Natural killer cell treated with Interleukin-12 subunit alpha and Interleukin-12 subunit beta and Interleukin-15 and Interleukin-18, amount 100 ng/mL, for 72 hours (primary cell): ENCODE measurements at places on chromosomes 1 and 21. TPM values are rescaled to one million over a fixed set of nuclear protein-coding genes. Genes with fewer than 3 reads are reported as not detected.

DNA sequence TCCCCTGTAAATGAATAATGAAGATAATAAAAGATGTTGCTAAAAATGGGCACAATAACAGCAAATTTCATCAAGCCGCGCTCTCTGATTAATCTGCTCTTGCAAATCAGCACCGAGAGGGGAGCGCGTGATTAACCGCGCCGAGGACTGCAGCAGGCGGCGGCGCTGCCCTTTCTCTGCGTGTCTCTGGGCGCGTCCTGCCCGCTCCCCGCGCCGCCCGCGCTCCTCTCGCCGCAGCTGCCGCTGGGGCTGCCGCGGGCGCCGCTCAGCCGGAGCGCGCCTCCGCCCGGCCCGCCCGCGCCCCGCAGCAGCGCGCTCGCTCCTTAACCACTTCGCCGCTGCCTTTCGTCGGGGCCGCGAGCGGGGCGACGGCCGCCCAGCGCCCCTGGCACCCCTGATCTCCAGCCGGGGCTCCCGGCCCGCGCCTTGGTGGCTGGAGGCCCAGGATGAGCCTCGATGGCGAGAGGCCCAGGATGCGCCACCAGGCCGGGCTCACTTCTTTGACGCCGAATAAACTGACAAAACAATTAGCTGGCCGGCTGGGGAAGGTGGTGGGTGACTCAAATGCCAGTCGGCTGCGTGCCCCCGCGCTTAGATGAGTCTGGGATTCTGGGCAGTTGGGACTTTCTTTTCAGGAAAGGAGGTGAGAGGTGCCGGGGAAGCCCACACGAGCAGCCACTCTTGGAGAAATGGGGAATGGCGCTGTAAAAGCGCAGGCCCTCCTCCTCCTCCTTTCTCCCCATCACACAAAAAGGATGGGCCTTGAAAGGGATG lies 221.4 kb upstream of the PKN2 start:
- H3K27ac ChIP-seq, result no peak overlapping the region
- H3K36me3 ChIP-seq, result no peaks in the 10 kb centered on the region
- no peaks in the 10 kb centered on the region for H3K4me1 ChIP-seq
- H3K4me3 ChIP-seq, result no peak overlapping the region
- H3K27me3 ChIP-seq, result peaks cover 3% of the 10 kb centered on the region

DNA sequence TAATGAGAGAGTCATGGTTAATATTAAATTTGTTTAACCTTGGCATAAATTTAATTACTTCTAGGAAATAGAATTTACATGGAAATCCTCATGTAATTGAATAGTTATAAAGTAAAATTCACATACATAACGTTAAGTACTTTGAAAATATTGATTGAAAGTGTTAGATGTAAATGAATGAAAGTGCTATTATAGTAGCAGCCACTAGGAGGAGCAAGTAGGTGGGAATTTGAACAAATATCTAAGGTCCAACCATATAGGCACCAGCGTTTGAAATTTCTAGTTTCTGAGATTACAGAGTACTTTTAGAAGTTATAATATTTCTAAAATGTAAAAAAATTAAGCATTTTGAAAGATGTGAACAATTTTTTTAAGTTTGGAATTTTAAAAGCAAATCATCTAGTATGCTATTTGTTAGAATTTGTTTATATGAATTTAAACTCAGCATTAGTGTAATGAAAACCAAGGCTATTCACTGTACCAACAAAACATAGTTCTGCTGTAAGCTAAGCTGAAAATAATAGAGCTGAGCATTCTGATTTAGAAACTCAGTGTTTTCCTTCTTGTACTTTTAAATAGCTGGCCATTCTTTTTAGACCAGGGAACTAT lies 3.3 kb downstream of the B3GALT2 start:
- DNase-seq, result no peak
- no peak overlapping the region for H3K27ac ChIP-seq
- no peaks in the 10 kb centered on the region for H3K27me3 ChIP-seq
- H3K4me3 ChIP-seq, result no peak overlapping the region
- H3K4me1 ChIP-seq, result peaks cover 21% of the 10 kb centered on the region

DNA sequence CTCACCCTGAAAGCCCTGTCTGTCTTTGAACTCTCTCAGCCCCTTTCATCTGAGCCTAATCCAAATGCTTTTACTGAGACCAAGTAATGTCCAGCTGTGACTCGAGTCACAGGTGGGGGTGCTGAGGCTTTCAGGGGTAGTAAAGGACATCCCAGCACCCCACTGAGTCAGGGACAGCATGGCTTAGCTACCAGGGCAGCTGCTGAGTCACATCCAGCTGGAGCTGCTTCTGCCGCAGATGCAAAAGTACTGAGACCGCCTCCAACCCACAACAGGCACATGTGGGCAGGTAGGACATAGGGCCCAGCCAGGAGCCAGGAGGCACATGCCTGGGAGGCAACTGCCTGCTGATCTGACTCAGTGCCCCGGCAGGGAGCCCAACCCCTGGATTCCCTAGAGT lies 6.7 kb upstream of the VSIG8 start:
- H3K4me1 ChIP-seq, result peaks cover 13% of the 10 kb centered on the region
- no peaks in the 10 kb centered on the region for H3K36me3 ChIP-seq
- H3K27ac ChIP-seq, result no peak overlapping the region
- H3K4me3 ChIP-seq, result no peak overlapping the region
- no peak for DNase-seq

DNA sequence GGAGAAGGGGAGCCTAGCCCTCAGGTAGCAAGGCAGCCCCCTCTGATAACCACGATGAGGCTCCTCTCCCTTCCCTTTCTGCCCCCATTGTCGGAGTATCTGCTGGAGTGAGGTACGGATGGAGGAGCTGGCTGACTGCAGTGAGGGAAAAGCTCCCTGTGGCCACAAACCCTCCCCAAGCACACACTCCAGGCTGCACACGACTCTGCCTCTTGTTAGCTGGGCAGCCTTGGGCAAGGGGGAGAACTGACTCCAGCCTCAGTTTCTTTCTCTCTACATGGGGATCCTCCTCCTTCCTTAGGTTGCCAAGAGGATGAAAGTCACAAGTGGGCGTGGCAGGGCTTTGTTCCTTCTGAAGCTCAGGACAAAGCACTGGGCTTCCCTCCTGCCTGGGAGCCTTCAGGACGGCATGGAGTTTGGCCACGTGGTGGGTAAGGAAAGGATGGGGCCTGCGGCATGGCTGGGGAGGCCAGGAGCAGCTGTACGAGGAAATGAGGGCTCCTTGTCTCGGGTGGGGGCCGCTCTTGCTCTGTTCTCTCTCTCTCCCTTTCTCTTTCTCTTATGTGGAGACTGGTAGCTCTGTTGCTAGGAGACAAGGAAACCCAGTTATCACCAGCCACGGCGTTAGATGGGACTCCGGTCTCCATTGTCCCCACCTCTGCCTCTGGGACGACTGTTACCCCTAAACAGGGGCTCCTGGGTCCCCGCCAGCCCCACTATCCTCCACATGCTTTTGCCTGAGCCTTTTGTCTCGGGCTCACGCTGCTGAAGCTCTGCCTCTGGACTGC lies 39.7 kb downstream of the LRP8 start:
- no peak for DNase-seq
- no peak overlapping the region for H3K27ac ChIP-seq
- H3K36me3 ChIP-seq, result no peaks in the 10 kb centered on the region

DNA sequence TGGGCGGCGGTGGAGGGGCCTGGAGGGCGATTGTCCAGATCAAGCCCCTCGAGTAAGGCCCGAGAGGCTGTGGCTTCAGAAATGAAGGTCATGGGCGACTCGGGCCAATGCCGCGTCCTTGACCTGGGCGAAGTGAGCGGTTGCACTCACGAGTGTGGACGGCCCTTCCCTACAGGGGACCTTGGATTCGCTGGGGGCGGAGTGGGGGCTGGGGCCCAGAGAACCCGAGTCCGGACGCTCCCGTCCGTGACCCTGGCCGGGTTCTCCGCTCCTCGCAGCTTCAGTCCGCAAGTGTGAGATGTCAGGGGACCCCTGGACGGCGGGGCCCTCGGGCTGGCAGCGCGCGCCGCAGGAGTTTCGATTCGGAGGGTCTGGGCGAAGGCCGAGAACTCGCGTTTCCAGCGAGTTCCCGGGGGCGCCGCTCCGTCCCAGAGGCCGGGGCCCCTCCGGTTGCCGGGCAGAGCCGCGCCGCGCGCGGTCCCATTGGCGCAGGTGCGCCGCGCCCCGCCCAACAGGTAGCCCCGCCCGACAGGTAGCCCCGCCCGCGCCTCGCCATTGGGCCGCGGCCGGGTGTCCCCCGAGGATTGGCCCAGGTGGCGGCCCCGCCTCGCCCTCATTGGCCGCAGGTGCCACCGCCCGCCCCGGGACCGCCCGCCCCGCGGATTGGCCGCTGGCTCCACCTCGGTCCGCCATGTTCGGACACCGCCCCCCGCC lies at the start of gene PRKCZ:
Gene PRKCZ (plus strand): TSS at position 694 of the 714 bp plus-strand sequence. CDS start 220 bp downstream, outside the sequence.
- peak within 1 kb of the TSS; percentile 88 for H3K4me3 ChIP-seq
- H3K4me1 ChIP-seq, result peaks cover 23% of the 10 kb centered on the region
- H3K36me3 ChIP-seq, result no peaks in the 10 kb centered on the region
- H3K27me3 ChIP-seq, result peaks cover 8% of the 10 kb centered on the region
- peak; percentile 96 for DNase-seq

DNA sequence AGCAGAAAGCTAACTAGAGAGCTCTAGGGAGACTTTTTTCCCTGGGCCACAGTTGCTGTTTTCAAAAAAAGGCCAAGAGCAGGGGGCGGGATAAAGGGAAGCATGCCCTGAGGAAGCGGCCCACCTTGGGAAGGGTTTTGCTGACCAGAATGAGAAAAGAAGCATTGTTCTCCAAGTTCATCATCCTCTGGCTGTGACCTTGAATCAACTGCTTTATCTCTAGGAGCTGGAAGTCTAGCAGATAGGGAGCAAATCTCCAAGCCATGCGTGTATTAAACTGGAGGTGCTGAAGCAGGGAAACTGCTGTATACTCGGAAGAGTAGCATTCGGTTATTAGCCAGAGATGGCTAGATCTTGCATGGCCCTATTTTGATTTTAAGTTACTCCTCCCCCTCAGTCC lies 64.8 kb downstream of the ATP2B4 start:
- no peak overlapping the region for H3K27ac ChIP-seq
- H3K4me3 ChIP-seq, result no peak overlapping the region
- H3K27me3 ChIP-seq, result no peaks in the 10 kb centered on the region
- DNase-seq, result no peak
- H3K36me3 ChIP-seq, result peaks cover 13% of the 10 kb centered on the region

DNA sequence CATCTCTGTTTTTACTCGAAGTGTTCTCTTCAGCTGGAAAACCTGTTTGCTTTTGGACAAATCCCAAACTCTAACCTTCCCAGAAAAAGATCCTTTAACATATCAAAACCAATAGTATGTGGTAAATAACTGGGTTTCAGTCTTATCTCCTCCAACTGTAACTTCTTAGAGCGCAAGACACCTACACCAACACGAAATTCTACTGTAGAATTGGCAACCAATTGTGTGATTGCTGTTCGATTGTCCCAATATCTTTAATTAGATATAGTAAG lies 5.8 kb upstream of the MPZL1 start:
- no peak for DNase-seq
- peaks cover 40% of the 10 kb centered on the region for H3K4me1 ChIP-seq
- H3K4me3 ChIP-seq, result peak overlapping the region; percentile 96
- no peaks in the 10 kb centered on the region for H3K36me3 ChIP-seq

- peaks cover 1% of the 10 kb centered on the region for H3K27me3 ChIP-seq
- DNase-seq, result no peak
- peak overlapping the region; percentile 48 for H3K4me3 ChIP-seq
- H3K4me1 ChIP-seq, result peaks cover 18% of the 10 kb centered on the region
- peaks cover 4% of the 10 kb centered on the region for H3K36me3 ChIP-seq
- H3K27ac ChIP-seq, result no peak overlapping the region
Observed at GRCh38 chr1:173717238-173717637, 2.5 kb downstream of the KLHL20 start.

- no peak overlapping the region for H3K4me3 ChIP-seq
- peaks cover 11% of the 10 kb centered on the region for H3K4me1 ChIP-seq
- no peaks in the 10 kb centered on the region for H3K27me3 ChIP-seq
Observed at GRCh38 chr1:180927841-180928240, 15.1 kb downstream of the KIAA1614 start.

GRCh38 chr1:182297335-182297734 lies 94.3 kb downstream of the GLUL start:
- no peaks in the 10 kb centered on the region for H3K27me3 ChIP-seq
- no peaks in the 10 kb centered on the region for H3K36me3 ChIP-seq
- no peak overlapping the region for H3K4me3 ChIP-seq
- DNase-seq, result no peak

GRCh38 chr1:149843431-149844041 lies 55.8 kb upstream of the BOLA1 start:
- peaks cover 31% of the 10 kb centered on the region for H3K4me1 ChIP-seq
- DNase-seq, result no peak
- H3K36me3 ChIP-seq, result peaks cover 14% of the 10 kb centered on the region
- H3K4me3 ChIP-seq, result peak overlapping the region; percentile 91

DNA sequence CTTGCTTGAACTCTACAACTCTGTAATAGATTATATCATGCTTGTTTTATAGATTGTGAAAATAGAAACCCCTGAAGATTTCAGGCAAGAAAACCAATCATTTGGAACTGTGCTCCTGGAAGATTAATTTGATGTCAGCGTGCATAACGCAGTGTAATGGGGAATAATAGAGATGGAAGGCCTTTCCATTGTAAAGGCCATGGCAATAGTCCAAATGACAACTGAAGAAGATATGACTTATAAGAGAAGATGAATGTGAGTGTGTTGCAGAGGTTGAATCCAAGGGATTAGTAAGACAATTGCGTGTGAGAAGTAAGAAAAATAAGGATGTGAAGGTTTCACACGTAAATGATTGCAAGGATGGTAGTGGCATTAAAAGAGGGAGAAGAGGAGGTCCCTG lies 285.0 kb downstream of the DUSP10 start:
- no peaks in the 10 kb centered on the region for H3K4me1 ChIP-seq
- no peak for DNase-seq
- no peak overlapping the region for H3K27ac ChIP-seq
- H3K36me3 ChIP-seq, result peaks cover 4% of the 10 kb centered on the region
- peaks cover 33% of the 10 kb centered on the region for H3K27me3 ChIP-seq

- no peaks in the 10 kb centered on the region for H3K4me1 ChIP-seq
- H3K27me3 ChIP-seq, result no peaks in the 10 kb centered on the region
- no peak for DNase-seq
- no peak overlapping the region for H3K4me3 ChIP-seq
- H3K36me3 ChIP-seq, result no peaks in the 10 kb centered on the region
- H3K27ac ChIP-seq, result no peak overlapping the region
Observed at GRCh38 chr1:166933140-166933539, 42.2 kb downstream of the ILDR2 start.

DNA sequence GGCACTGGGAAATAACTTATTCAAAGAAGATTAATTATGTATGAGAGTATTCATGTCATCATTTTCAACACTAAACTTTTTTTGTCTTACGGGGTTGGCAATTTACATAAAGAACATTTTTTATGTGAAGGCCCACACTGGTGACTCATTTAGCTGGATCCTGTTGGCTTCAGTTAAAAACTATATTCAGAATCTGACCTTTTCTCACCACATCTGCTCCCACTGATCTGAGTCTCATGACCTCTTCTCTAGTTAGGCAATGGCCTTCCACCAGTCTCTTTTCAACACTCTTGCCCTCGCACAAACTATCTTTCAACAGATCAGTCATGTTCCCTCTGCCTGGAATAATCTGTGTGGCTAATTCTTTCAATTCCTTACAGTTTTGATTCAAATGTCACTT lies 53.4 kb downstream of the TMPRSS15 start:
- no peak overlapping the region for H3K27ac ChIP-seq
- H3K27me3 ChIP-seq, result no peaks in the 10 kb centered on the region
- no peaks in the 10 kb centered on the region for H3K36me3 ChIP-seq
- no peak overlapping the region for H3K4me3 ChIP-seq
- DNase-seq, result no peak
- H3K4me1 ChIP-seq, result no peaks in the 10 kb centered on the region

The ZNF669 gene
- total RNA-seq, result 10.5 TPM

The TMEM52 gene
- total RNA-seq, result not detected

The HSD3B1 gene
- total RNA-seq, result not detected

The HDGF gene
- 208 TPM for total RNA-seq

The OR2G6 gene
- total RNA-seq, result not detected
